ENCODE measurements at places on chromosomes 5 and 9. TPM values are rescaled to one million over a fixed set of nuclear protein-coding genes. Genes with fewer than 3 reads are reported as not detected.

DNA sequence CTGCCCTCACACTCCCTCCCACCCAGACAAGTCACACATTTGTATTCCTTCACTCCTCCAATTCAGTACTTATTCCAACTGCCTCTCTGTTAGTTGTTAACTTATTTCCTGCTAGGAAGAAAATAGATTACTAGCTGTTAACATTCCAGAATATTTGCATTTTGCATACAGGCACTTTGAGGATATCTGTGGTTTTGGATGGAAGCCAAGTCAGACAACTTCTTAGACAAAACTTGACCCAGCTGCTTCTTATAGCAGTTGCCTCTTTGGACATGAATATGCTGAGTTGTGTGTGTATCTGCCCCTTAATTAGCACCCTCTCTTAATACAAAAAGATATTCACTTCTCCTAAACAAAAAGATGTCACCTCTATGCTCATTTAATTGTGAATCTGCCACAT is 1280.6 kb upstream of the ACO1 start:
- no peak for DNase-seq
- no peaks in the 10 kb centered on the region for H3K36me3 ChIP-seq
- no peaks in the 10 kb centered on the region for H3K4me1 ChIP-seq
- no peaks in the 10 kb centered on the region for H3K27me3 ChIP-seq
- no peak overlapping the region for H3K4me3 ChIP-seq

DTWD2 gene
- polyA plus RNA-seq, result 4.4 TPM

- H3K4me3 ChIP-seq, result no peak overlapping the region
- no peak for DNase-seq
- no peaks in the 10 kb centered on the region for H3K27me3 ChIP-seq
- no peaks in the 10 kb centered on the region for H3K36me3 ChIP-seq
- peaks cover 39% of the 10 kb centered on the region for H3K4me1 ChIP-seq
Observed at GRCh38 chr9:78009186-78009585, 22.4 kb downstream of the GNAQ start.

- H3K36me3 ChIP-seq, result no peaks in the 10 kb centered on the region
- H3K4me3 ChIP-seq, result no peak overlapping the region
- no peak for DNase-seq
- H3K4me1 ChIP-seq, result no peaks in the 10 kb centered on the region
- H3K27ac ChIP-seq, result no peak overlapping the region
Observed at GRCh38 chr9:125431741-125432271, 170.2 kb downstream of the GAPVD1 start.

GARNL3 gene
- polyA plus RNA-seq, result 5.2 TPM

GRCh38 chr5:161660806-161661205 is 24.7 kb upstream of the GABRA6 start:
- no peaks in the 10 kb centered on the region for H3K36me3 ChIP-seq
- H3K27ac ChIP-seq, result no peak overlapping the region
- no peaks in the 10 kb centered on the region for H3K27me3 ChIP-seq
- H3K4me3 ChIP-seq, result no peak overlapping the region
- no peaks in the 10 kb centered on the region for H3K4me1 ChIP-seq
- peak; percentile 1 for DNase-seq

ADRA1B gene
- not detected for polyA plus RNA-seq

- H3K4me3 ChIP-seq, result no peak overlapping the region
- H3K4me1 ChIP-seq, result peaks cover 7% of the 10 kb centered on the region
- no peak overlapping the region for H3K27ac ChIP-seq
- H3K36me3 ChIP-seq, result no peaks in the 10 kb centered on the region
- DNase-seq, result no peak
- peaks cover 14% of the 10 kb centered on the region for H3K27me3 ChIP-seq
Observed at GRCh38 chr9:137040568-137040967, 5.4 kb downstream of the NPDC1 start.

NDUFS6 gene
- 279 TPM for polyA plus RNA-seq

SLC45A2 gene
- not detected for polyA plus RNA-seq

DNA sequence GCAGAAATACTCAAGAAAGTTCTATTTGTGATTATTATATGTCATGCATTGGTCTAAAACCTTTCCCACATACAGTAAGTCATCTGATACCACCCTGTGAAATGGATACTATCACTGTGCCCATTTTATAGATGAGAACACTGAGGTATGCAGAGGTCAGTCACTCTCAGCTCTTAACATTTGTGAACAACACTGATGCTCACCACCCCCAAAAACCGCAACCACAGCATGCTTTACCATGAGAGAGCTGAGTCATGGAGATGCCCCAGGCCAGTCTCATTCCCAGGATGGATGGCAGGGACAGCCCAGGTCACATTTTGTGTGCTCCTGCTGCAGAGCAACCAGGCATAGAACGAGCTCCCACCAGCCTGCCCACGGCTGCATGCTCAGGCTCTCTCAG is 53.5 kb upstream of the IRX1 start:
- H3K27ac ChIP-seq, result no peak overlapping the region
- H3K27me3 ChIP-seq, result no peaks in the 10 kb centered on the region
- no peak overlapping the region for H3K4me3 ChIP-seq
- no peak for DNase-seq
- no peaks in the 10 kb centered on the region for H3K36me3 ChIP-seq

- H3K4me1 ChIP-seq, result no peaks in the 10 kb centered on the region
- H3K27me3 ChIP-seq, result no peaks in the 10 kb centered on the region
- H3K27ac ChIP-seq, result no peak overlapping the region
- H3K4me3 ChIP-seq, result no peak overlapping the region
Observed at GRCh38 chr5:74186356-74187315, 453.9 kb downstream of the ENC1 start.

DMAC1 gene
- polyA plus RNA-seq, result 116 TPM

GRCh38 chr9:133839822-133840329 is 101.7 kb upstream of the SARDH start:
- peaks cover 8% of the 10 kb centered on the region for H3K4me1 ChIP-seq
- H3K27ac ChIP-seq, result no peak overlapping the region
- no peaks in the 10 kb centered on the region for H3K27me3 ChIP-seq
- peak; percentile 77 for DNase-seq

OGN gene
- 2.2 TPM for polyA plus RNA-seq

DNA sequence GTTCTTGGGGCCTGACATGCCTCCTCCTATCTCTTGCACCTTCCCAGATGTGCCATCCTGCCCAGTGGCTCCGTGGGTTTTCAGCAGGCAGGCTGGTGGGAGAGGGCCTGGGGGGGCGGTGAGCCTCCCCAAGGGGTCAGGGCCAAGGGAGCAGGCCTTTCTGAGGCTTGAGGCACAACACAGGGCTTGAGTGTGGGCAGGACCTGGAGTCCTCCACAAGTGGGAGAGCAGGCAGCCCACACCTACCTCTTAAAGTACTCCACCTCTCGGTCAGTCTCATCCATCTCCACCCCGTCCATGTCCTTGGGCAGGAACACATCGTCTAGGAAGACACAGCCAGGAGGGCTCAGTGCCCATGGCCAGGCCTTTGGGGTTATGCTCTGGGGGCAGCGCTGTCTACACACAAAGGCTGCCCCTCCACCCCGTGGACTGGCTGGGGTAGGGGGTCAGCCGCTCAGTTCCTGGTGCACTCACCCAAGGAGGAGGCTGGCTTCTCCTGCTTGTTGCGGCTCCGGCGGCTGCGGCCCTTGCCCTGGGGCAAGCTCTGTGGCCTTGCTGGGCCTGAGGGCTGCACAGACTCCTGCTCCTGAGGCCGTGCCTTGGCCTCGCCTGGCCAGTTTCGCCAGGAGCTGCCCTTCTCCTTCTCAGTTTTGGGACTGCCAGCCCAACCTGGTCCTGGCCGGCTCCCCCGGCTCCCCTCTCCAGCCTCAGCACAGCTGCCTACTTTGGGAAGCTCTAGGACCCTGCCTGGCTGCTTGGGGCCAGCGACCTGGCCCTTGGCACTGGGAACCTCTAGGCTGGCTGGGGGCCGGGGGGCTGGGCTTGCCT is 7.2 kb upstream of the DDX41 start:
- H3K27ac ChIP-seq, result no peak overlapping the region
- H3K4me3 ChIP-seq, result no peak overlapping the region
- no peaks in the 10 kb centered on the region for H3K4me1 ChIP-seq
- H3K36me3 ChIP-seq, result peaks cover 12% of the 10 kb centered on the region
- H3K27me3 ChIP-seq, result no peaks in the 10 kb centered on the region

DNA sequence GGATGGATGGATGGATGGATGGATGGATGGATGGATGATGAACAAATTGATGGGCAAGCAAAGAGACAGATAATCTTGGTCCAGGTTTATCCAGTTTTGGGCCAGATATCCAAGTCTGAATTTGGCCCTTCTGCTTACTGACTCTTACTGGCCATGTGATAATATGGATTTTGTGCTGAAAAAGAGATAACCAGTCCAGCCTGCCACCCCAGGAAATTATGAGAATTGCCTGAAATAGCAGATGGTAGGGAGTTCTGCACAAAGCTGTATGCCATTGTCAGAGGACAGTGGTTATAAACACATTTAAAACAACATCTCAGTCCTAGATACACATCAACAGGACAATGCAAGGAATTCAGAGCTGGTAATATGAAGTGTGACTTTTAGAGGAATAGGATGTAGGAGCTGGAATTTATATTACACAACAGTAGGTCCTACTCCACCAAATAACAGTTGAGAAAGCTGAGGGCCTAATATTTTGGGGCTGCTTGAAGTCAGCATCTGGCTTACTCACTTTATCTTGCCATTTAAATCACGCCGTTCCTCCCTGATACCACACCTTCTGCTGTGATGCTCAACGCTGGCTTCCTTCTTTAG is 9.0 kb upstream of the FAT2 start:
- no peak overlapping the region for H3K27ac ChIP-seq
- no peak overlapping the region for H3K4me3 ChIP-seq
- DNase-seq, result no peak
- no peaks in the 10 kb centered on the region for H3K27me3 ChIP-seq

SOX30 gene
- polyA plus RNA-seq, result 0.43 TPM

- no peak overlapping the region for H3K4me3 ChIP-seq
- no peak for DNase-seq
- H3K36me3 ChIP-seq, result peaks cover 3% of the 10 kb centered on the region
Observed at GRCh38 chr9:3385871-3386270, 139.9 kb downstream of the RFX3 start.

RAB3C gene
- 30.6 TPM for polyA plus RNA-seq

HTR4 gene
- not detected for polyA plus RNA-seq

DNA sequence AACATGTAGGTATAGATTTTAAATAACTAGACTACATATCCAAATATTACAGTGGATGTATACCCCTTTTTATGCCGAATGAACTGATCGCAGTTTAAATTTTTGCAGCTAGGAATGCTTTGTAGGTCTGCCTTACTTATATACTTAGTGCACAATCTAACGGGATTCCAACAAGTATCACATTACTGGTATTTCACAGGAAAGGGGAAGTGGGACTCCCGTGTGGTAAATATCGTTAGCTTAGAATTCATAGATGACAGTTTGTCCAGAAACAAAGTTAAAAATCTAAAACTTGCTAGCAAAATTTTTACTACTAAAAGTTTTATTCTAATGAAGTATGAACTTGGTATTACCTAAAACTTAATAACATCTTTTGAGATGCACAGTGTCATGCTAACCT is 193.5 kb upstream of the TLX3 start:
- H3K4me3 ChIP-seq, result no peak overlapping the region
- no peaks in the 10 kb centered on the region for H3K4me1 ChIP-seq
- H3K27me3 ChIP-seq, result no peaks in the 10 kb centered on the region
- H3K36me3 ChIP-seq, result no peaks in the 10 kb centered on the region

DNA sequence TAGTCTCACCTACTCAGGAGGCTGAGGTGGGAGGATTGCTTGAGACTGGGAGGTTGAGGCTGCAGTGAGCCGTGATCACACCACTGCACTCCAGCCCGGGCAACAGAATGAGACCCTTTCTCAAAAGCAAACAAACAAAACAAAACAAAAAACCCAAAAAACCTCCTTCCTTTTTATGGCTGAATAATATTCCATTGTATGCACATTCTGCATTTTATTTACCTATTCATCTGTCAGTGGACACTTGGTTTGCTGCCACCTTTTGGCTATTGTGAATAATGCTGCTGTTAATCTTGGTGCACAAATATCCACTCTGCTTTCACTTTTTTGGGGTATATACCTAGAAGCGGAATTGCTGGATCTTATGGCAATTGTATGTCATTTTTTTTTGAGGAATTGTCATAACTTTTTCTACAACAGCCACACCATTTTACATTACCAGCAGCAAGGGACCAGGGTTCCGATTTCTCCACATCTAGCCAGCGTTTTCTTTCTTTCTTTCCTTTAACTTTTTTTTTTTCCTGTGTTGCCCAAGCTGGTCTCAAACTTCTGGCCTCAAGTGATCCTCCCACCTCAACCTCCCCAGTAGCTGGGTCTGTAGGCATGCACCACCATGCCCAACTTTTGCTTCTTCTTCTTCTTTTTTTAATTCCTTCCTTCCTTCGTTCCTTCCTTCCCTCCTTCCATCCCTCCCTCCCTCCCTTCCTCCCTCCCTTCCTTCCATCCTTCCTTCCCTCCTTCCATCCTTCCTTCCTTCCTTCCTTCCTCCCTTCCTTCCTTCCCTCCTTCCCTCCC is 30.6 kb downstream of the NKX2-5 start:
- 0 out of 2 replicates have a peak, but pooled peaks cover 7% of the 10 kb centered on the region for H3K4me1 ChIP-seq
- H3K4me3 ChIP-seq, result no peak overlapping the region
- H3K36me3 ChIP-seq, result no peaks in the 10 kb centered on the region
- H3K27me3 ChIP-seq, result no peaks in the 10 kb centered on the region
- peak; percentile 40 for DNase-seq

IFNK gene
- not detected for polyA plus RNA-seq

DNA sequence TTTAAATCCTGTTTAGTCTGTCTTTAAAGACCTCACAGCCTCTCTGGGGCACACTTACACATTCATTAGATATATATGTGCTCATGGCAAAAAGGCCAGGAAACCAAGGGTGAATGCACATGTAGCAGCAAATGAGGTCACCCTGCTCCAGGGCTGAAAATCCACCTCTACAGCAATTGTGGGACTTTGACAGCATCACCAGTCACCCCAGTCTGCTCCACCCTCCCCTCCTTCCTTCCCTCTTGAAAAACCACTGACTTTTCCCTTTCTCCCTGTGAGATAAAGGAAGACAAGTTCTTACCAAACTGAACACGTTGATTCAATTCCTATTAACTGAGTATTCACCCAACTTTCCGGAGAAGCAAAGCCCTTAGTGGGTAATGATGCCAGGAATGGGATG is 15.2 kb upstream of the SH3RF2 start:
- peaks cover 13% of the 10 kb centered on the region for H3K4me1 ChIP-seq
- no peaks in the 10 kb centered on the region for H3K27me3 ChIP-seq
- H3K36me3 ChIP-seq, result no peaks in the 10 kb centered on the region
- H3K4me3 ChIP-seq, result no peak overlapping the region

TMED7 gene
- polyA plus RNA-seq, result 31.7 TPM

GRCh38 chr5:124195411-124195810 is 551.0 kb downstream of the ZNF608 start:
- DNase-seq, result no peak
- H3K4me1 ChIP-seq, result 0 out of 2 replicates have a peak, but pooled peaks cover 5% of the 10 kb centered on the region
- H3K27ac ChIP-seq, result no peak overlapping the region
- H3K4me3 ChIP-seq, result no peak overlapping the region
- H3K27me3 ChIP-seq, result no peaks in the 10 kb centered on the region

GRCh38 chr5:175685701-175686350 is 28.0 kb downstream of the HRH2 start:
- 0 out of 2 replicates have a peak, but pooled peaks cover 8% of the 10 kb centered on the region for H3K4me1 ChIP-seq
- H3K36me3 ChIP-seq, result no peaks in the 10 kb centered on the region
- no peak overlapping the region for H3K4me3 ChIP-seq
- no peaks in the 10 kb centered on the region for H3K27me3 ChIP-seq
- no peak for DNase-seq

- no peak overlapping the region for H3K4me3 ChIP-seq
- no peaks in the 10 kb centered on the region for H3K27me3 ChIP-seq
- no peak for DNase-seq
- H3K27ac ChIP-seq, result no peak overlapping the region
Observed at GRCh38 chr5:15885156-15885555, 294.4 kb downstream of the MARCHF11 start.
